ENCODE measurements at places on chromosomes 7 and 10. TPM values are rescaled to one million over a fixed set of nuclear protein-coding genes. Genes with fewer than 3 reads are reported as not detected.
A peak's percentile ranks its signal among the peaks of the same experiment; 100 is the strongest.

The MEOX2 gene
- total RNA-seq = not detected

The ENO4 gene
- total RNA-seq = 2.6 TPM

DNA sequence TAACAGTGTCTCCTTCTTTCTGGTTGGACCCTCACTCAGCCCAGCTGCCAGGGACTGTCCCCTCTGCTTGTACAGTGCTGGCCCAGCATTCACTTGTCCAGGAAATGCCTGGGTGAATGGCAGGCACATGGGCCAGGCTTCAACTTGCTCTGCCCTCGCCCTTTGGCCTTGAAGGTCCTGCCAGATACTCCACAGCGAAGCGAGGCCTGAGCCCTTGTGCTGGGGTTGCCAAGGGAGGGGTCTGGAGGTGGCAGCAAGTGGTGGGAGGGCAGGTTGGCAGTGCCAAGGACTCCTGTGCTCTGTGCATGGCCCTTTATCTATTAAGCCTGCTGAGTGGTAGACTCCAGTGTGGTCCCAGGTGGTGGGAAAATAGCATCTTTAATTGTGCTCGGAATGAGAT, 75.7 kb downstream of the CDH23 start:
- no peaks in the 10 kb centered on the region for H3K36me3 ChIP-seq
- peaks cover 26% of the 10 kb centered on the region for H3K4me1 ChIP-seq
- peaks cover 4% of the 10 kb centered on the region for H3K27me3 ChIP-seq
- no peak for DNase-seq

DNA sequence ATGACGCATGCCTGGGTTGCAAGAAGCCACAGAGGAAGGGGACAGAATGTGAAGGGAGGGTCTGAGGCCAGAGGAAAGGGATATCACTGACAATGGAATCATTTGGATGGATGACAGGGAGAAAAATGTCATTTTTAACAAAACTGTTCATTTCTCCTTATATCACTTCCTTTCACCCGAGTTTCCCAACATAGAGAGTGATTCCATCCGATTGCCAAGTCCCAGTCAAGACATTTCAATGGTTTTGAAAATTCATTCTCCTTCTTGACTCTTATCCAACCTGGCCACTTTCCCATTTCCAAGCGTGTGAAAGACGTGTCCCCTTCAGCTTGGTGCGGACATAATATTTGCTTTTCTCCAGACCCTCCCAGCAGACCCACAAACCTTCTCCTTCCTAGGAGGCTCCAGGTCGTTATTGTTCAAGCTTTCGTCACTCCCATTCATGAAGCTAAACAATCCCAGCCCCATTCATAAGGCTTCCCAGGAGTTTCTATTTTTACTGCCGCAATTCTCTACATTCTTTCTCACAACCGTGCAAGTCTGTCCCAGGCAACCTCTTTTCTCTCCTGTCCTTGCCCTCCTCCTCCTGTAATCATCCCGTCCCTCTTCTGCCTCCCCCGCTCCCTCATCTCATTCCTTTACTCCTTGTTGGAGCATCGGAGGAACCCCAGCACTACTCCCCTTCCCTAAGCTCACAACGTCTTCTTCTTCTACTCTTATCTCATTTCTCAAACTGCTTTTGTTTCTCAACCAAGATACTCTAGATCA, 301.3 kb upstream of the KLF6 start:
- H3K4me1 ChIP-seq = peaks cover 38% of the 10 kb centered on the region
- H3K27ac ChIP-seq = peak overlapping the region; percentile 57
- H3K4me3 ChIP-seq = no peak overlapping the region
- no peaks in the 10 kb centered on the region for H3K36me3 ChIP-seq
- H3K27me3 ChIP-seq = no peaks in the 10 kb centered on the region

- peaks cover 32% of the 10 kb centered on the region for H3K4me1 ChIP-seq
- H3K36me3 ChIP-seq = no peaks in the 10 kb centered on the region
- peaks cover 38% of the 10 kb centered on the region for H3K27me3 ChIP-seq
- H3K4me3 ChIP-seq = no peak overlapping the region
- no peak overlapping the region for H3K27ac ChIP-seq
Measured at GRCh38 chr7:25537662-25538375, 309.5 kb upstream of the NPVF start.

DNA sequence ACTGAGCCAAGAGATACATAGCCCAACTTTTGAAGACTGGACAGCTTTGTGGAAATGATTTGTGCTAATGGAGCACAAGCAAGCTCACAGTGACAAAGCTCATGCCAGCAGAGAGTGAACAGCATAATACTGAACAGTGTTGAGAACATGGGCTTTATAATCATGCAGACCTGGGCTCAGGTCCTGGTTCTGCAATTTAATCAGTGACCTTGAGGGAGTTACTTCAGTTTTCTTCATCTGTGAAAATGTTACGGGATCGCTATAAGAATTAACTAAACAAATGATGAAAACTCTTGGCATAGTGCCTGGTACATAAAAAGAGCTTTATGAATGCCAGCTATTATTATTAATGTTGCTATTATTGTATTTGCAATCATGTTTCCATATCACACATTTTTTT, 690.5 kb upstream of the LRRN3 start:
- DNase-seq = no peak
- H3K27me3 ChIP-seq = no peaks in the 10 kb centered on the region
- no peak overlapping the region for H3K27ac ChIP-seq
- no peak overlapping the region for H3K4me3 ChIP-seq

DNA sequence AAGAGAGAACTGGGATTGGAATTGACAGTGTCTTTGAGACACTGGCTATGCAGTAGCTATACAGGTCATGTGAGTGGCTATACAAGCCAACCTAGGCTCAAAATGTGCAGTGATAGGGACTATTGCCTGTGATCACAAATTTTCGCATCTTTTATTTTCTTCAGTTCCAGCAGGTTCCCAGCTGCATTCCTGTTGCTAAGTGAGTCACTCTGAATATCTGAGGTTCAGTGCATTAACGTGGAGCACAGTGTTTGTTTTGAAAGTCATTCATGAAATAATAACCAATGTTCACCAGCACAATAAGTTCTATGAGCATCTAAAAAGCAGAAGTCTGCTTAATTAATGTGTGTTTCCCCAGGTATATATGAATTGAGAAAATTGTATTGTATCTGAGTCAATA, 1236.0 kb upstream of the CELF2 start:
- H3K27ac ChIP-seq = no peak overlapping the region
- no peak for DNase-seq
- H3K4me1 ChIP-seq = peaks cover 5% of the 10 kb centered on the region
- peaks cover 1% of the 10 kb centered on the region for H3K27me3 ChIP-seq
- H3K36me3 ChIP-seq = no peaks in the 10 kb centered on the region

DNA sequence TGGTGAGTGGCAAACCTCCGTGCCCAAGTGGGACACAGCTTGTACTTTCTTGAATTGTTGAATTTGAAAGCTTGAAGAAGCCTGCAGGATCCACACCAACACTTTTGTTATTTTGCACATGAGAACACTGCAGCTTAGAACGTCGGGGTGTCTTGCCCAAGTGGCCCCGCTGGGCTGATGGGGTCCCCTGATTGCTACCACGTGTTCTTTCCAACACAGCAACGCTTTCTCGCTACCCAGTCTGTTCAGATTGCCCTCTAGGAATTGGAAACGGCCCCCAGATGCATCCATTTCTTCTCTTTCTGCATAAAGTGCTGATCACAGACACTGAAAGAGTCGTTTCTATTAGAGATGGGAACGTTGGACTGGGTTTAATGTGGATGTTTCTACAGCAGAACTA, 268.5 kb downstream of the ADARB2 start:
- H3K4me3 ChIP-seq = no peak overlapping the region
- no peaks in the 10 kb centered on the region for H3K36me3 ChIP-seq
- H3K4me1 ChIP-seq = peaks cover 15% of the 10 kb centered on the region
- no peak overlapping the region for H3K27ac ChIP-seq
- H3K27me3 ChIP-seq = peaks cover 52% of the 10 kb centered on the region

DNA sequence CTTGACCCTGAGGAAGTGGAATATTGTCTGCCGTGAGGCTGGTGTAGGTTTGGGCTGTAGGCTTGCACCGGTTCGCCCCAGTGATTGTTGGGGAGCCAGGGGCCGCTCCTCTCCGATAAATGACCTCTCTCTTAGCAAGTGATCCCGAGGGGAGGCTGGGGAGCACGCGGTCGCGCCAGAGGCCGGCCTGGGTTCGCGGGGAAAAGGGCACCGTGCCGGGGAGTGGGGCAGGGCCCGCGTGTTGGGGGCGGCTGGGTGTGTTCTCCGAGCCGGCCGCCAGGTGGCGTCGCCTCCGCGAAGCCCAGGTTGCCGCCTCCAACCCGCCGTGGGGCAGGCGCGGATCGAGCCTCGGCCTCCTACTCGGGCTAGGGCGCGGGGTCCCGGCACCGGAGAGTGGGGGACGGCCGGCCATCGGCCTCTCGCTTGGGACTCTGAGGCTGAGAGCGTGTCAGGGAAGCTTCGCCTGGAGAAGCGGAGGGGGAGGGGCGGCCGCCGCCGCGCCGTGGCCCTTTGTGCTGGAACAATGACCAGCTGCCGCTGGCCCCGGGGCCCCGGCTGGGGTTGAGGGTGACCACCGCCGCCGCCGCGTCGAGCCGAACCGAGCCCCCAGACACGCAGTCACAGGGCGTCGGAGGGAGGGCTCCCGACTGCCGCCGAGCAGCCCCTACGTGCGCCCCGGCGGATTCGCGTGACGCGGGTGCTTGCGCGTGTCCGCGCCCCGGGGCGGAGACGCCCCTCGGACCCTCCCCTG, 442 bp upstream of the LZTS2 start:
- no peaks in the 10 kb centered on the region for H3K27me3 ChIP-seq
- peak overlapping the region; percentile 84 for H3K4me3 ChIP-seq

- no peaks in the 10 kb centered on the region for H3K27me3 ChIP-seq
- no peak for DNase-seq
- no peaks in the 10 kb centered on the region for H3K4me1 ChIP-seq
- H3K36me3 ChIP-seq = no peaks in the 10 kb centered on the region
Measured at GRCh38 chr7:97390915-97391593, 273.6 kb downstream of the SDHAF3 start.

DNA sequence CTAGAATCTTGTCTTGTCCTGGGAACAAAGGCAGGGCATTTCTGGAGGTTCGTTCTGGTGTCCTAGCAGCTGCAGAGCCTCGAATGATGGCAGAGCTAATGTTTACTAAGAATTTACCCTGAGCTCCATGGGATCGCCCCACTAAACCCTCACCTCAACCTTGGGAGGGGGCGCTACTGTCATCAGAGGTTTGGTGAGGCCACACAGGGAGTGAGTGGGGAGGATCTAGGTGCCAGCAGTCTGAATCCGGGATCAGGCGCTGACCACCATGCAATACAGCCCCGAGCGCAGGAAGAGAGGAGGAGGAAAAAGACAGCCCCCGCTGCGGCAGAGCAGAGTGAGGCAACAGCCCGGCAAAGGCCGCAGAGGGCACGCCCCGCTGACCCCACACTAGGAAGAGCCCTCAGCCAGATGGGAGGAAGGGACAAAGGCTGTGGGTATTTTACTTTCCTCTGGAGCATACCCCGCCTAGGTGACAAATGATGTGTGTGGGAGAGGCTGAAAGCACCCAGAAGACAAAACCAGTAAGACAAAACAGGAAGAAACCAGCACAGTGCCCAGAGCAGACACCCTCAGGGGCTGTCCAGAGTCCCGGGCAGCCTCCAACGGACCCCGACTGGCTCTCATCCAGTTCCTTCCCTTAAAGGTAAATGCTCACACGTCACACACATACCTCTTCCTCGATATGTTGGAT, 103.5 kb downstream of the FAM53B start:
- H3K36me3 ChIP-seq = peaks cover 6% of the 10 kb centered on the region
- no peaks in the 10 kb centered on the region for H3K27me3 ChIP-seq
- no peak for DNase-seq
- H3K4me3 ChIP-seq = no peak overlapping the region
- H3K27ac ChIP-seq = peak overlapping the region; percentile 52
- peaks cover 15% of the 10 kb centered on the region for H3K4me1 ChIP-seq

GRCh38 chr10:11934262-11934661, 108.3 kb downstream of the UPF2 start:
- peaks cover 5% of the 10 kb centered on the region for H3K4me1 ChIP-seq
- peak overlapping the region; percentile 76 for H3K27ac ChIP-seq
- DNase-seq = no peak
- no peak overlapping the region for H3K4me3 ChIP-seq
- no peaks in the 10 kb centered on the region for H3K27me3 ChIP-seq

- no peaks in the 10 kb centered on the region for H3K36me3 ChIP-seq
- H3K4me3 ChIP-seq = no peak overlapping the region
- DNase-seq = no peak
Measured at GRCh38 chr7:157610671-157611295, 274.0 kb downstream of the DNAJB6 start.

GRCh38 chr7:108425714-108426275, 30.4 kb downstream of the NRCAM start:
- DNase-seq = no peak
- peaks cover 11% of the 10 kb centered on the region for H3K27me3 ChIP-seq
- H3K27ac ChIP-seq = no peak overlapping the region
- peaks cover 28% of the 10 kb centered on the region for H3K4me1 ChIP-seq

DNA sequence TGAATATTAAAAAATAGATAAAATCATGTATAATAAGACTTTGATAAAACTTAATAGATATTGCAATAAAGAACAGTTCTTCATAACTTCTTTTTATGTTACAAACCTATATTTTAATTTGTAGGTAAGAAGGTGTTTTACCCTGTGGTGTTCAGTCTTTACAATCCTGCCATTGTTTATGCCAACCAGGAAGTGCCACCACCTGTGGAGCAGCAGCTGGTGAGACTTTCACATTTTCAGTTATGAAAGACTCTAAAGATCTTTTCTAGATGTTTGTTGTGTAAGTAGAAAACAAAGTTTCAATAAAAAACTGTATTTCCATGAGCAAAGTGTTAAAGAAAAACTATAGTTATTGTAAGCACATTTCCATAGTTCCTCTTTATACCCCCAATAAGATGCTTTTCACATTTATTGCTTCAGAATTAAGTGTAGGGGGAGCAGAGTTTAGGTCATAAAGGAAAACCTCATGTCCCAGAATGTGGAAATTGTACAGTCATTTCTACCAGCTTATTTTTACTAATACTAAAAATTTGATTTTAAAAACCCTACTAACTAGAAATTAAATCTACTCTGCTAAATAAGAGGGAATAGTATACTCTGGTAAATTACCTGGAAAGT, 28.7 kb downstream of the CSGALNACT2 start:
- H3K36me3 ChIP-seq = peaks cover 17% of the 10 kb centered on the region
- H3K27ac ChIP-seq = no peak overlapping the region
- no peak for DNase-seq
- no peaks in the 10 kb centered on the region for H3K27me3 ChIP-seq

DNA sequence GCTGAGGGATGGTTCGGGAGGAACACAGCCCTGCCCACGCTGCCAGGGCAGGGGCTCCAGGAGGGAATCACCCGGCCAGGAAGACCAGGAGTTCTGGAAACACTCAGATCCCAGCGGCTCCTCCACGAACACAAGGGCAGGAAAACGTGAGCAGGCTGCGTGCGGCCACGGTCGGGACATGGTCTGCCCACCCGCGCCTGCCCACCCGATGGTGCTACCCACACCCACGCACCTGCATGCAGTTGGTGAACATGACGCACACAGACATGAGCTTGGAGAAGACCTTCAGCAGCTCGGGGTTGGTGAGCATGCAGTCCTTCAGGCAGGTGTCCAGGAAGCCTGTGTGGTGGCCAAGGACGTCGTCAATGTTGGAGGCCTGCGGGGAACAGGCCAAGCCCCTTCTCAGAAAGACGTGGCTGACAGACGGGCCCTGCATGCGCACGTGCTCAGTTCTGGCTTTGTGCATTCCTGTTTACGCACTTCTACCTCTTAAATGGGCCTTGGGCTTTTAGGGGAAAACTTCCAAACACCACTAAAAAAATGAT, 6.2 kb upstream of the ADAM8 start:
- H3K4me1 ChIP-seq = peaks cover 10% of the 10 kb centered on the region
- no peak for DNase-seq
- H3K36me3 ChIP-seq = peaks cover 33% of the 10 kb centered on the region
- no peaks in the 10 kb centered on the region for H3K27me3 ChIP-seq
- no peak overlapping the region for H3K4me3 ChIP-seq

Measured in mesothelial cell of epicardium (in vitro differentiated cells).